ENCODE measurements at places on chromosomes 13 and 19. TPM values are rescaled to one million over a fixed set of nuclear protein-coding genes. Genes with fewer than 3 reads are reported as not detected.

ZNF813 gene
- 1.5 TPM for polyA plus RNA-seq

SLC27A5 gene
- polyA plus RNA-seq = 18.3 TPM

AMH gene
- not detected for polyA plus RNA-seq

SERTAD1 gene
- polyA plus RNA-seq = 20.6 TPM

ZNF586 gene
- 5.4 TPM for polyA plus RNA-seq

Measured in adrenal gland (tissue), 19 donors.